Adrenal gland (tissue), 19 donors: ENCODE measurements at places on chromosomes 3 and 15. TPM values are rescaled to one million over a fixed set of nuclear protein-coding genes. Genes with fewer than 3 reads are reported as not detected.

Gene LNP1
- total RNA-seq = 0.91 TPM

Gene CCR2
- 0.77 TPM for total RNA-seq

GRCh38 chr15:23866832-23867231, 179.7 kb upstream of the NDN start:
- no peak for DNase-seq

GRCh38 chr15:69615736-69616135, 163.1 kb downstream of the RPLP1 start:
- no peak for DNase-seq

DNA sequence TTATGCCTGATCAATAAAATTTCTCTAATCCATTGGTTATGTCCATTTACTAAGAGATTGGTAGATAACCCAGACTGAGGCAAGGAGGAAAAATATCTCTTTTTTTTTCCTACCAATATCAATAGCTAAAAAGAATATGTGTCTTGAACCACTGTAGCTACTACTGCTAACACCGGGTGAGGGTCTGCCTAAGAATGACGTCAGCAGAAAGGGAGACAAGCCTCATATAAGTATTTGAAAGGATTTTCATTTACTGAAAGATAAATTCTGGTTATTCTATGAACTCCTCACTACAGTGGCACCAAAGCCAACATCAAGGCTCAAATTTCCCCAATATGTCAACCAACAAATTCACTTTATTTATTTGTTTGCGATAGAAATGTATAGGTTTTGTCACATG, 389.0 kb upstream of the ALCAM start:
- no peak for DNase-seq
